ENCODE measurements at places on chromosomes 6 and 20.

- DNase-seq = no peak
Measured at GRCh38 chr6:167906899-167907298, 80.2 kb downstream of the AFDN start.

GRCh38 chr20:24684421-24684871, 215.0 kb downstream of the SYNDIG1 start:
- no peak for DNase-seq

DNA sequence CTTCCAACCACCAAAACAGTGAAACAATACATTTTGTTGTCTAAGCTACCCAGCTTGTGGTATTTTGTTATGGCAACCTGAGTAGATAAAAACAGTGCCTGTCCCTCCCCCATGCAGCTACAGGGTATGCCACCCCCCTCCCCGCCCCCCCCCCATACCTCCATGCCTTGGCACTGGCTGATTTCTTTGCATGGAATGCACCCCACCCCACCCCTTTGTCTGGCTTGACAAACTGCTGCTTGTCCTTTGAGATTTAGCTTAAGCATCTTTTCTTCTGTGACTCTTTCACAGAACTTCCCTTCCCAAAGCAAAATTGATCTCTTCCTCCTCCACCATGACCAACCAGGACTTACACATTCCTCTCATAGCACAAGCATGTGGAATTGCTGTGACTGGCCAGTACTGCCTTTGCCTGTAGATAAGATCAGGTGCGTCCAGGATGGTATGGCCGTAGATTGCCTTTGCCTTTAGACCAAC, 64.6 kb upstream of the ADGRF1 start:
- DNase-seq = no peak

GRCh38 chr20:45934046-45934585, 367 bp upstream of the PCIF1 start:
- DNase-seq = peak; percentile 35

DNA sequence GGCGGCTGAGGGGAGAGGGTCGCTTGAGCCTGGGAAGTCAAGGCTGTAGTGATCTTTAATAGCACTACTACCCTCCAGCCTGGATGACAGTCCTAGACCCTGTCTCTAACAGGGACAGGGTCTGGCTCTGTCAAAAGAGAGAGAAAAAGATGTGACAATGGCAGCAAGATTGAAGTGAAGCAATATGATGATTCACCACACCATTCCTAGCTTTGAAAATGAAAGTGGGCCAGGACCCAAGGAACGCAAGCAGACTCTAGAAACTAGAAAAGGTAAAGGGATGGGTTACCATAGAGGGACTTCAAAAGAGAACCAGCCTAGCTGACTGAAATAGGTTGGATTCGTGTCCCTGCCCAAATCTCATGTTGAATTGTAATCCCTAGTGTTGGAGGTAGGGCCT, 426.9 kb downstream of the HTR1B start:
- no peak for DNase-seq

- no peak for DNase-seq
Measured at GRCh38 chr6:152055517-152055916, 248.0 kb downstream of the ESR1 start.

GRCh38 chr20:11790046-11790445, 127.6 kb upstream of the BTBD3 start:
- no peak for DNase-seq

- DNase-seq = no peak
Measured at GRCh38 chr6:30213667-30213956, 406 bp upstream of the TRIM26 start.

- no peak for DNase-seq
Measured at GRCh38 chr20:58402827-58403226, 13.8 kb downstream of the VAPB start.

GRCh38 chr6:56772737-56773184, 130.1 kb upstream of the DST start:
- peak; percentile 88 for DNase-seq

- DNase-seq = peak; percentile 64
Measured at GRCh38 chr6:169092375-169092774, 161.3 kb downstream of the THBS2 start.

- DNase-seq = no peak
Measured at GRCh38 chr6:168272415-168273325, 46.9 kb downstream of the DACT2 start.

- DNase-seq = no peak
Measured at GRCh38 chr6:123733180-123733579, 70.5 kb upstream of the NKAIN2 start.

GRCh38 chr6:4055420-4056041, 23.4 kb downstream of the FAM217A start:
- peak; percentile 89 for DNase-seq

DNA sequence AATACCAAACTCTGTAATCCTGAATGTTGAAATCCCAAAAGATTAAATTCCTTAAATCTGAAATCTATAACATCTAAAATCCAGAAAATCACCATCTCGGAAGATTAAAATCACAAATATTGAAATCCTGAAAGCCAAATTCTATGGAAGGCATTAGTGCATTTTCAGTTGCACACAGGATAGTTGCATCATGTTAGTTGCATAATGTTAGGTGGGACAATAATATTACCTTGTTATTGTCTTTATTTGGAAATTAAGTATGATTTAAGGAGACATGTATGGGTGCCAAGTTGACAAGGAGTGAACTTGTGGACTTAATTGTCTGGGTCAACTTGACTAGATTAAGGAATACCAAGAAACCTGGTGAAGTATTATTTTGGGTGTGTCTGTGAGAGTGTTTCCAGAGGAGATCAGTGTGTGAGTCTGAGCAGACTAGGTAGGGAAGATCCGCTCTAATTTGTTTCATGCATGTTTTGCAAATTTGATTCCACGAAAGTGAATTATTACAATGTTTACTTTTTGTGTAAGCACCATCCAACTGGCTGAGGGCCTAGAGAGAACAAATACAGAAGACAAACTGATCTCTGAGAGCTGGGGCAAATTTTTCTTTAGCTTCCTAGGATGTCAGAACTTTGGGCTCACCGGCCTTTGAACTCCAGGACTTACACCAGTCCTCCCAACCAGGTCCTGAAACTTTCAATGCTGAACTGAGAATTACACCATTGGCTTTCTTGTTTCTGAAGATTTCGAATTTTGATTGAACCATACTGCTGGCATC, 545.1 kb upstream of the IRAK1BP1 start:
- DNase-seq = no peak

DNA sequence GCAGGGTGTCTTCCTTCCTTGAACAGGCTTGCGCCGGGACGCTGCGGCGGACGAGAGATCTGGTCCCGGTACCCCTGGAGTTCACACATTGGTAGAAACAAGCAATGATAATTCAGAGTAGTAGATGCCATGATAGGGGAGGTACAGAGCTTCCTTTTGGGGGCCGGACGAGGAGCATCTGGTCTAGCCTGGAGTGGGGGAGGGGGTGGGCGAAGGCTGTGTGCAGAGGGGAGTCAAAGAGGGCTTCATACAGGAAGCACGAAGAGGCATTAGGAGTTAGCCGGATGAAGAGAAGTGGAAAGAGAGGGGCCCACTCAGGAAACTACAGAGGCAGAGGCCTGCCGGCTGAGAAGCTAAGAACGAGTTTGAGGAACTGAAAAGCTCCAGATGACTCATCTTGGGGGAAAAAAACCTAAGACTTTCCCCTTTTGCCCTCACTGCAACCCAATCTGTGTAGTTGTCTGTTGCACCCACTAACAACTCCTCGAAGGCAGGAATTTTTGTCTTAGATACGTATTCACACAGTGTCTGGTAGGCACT, 611 bp downstream of the CNPY3 start:
- peak; percentile 83 for DNase-seq

DNA sequence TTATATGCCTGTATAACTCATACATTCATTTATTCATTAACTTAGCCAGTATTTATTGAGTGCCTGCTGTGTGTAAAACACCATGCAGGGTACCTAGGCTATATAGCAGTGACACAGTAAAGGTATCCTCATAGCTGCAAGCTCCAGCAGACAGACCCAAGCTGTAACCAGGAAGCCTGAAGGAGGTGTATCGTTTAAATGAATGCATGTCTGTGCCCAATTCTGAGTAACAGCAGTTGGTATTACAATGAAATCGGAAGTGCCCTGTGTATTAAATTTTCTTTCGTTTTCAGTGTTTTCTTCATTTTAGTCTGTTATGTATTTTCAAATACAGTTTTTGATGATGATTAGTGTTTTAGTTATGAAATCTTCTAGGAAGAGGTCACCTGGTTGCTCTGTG, 485.8 kb upstream of the SOX4 start:
- DNase-seq = no peak

DNA sequence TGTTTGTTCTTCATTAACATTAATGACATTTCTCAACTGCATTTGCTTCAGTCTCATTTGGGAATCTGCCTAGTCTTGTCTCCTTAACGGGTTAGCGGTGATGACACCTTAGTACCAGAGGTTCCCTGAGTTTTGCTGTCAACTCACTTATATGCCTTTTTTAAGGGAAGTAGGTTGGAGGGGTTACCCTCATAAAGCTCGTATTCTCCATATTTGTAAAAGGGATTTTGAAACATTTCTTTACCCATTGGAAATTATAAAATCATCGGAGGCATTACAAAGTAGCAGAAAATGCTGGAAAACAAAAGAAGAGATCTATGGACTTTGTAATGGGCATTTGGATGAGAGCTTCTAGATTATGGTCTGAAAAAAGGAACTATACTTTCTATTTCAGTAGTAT, 88.7 kb upstream of the PRDM1 start:
- DNase-seq = no peak

- peak; percentile 76 for DNase-seq
Measured at GRCh38 chr6:11702500-11703130, 76.0 kb downstream of the ADTRP start.

DNA sequence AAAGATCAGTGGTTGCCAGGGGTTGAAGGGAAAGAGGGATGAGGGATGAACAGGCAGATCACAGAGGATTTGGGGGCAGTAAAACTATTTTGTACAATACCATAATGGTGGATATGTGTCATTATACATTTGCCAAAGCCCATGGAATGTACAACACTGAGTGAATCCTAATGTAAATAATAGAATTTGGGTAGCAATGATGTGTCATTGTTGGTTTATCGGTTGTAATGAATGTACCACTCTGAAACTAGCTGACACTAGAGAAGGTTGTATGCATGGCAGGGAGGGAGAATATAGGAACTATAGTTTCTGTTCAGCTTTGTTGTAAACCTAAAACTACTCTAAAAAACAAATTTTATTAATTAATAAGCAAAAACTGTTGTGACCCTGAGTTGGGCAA, 17.8 kb upstream of the ASF1A start:
- DNase-seq = peak; percentile 39

GRCh38 chr20:59971428-59971827, 13.2 kb downstream of the CDH26 start:
- no peak for DNase-seq

- DNase-seq = no peak
Measured at GRCh38 chr6:123769431-123769830, 34.2 kb upstream of the NKAIN2 start.

DNA sequence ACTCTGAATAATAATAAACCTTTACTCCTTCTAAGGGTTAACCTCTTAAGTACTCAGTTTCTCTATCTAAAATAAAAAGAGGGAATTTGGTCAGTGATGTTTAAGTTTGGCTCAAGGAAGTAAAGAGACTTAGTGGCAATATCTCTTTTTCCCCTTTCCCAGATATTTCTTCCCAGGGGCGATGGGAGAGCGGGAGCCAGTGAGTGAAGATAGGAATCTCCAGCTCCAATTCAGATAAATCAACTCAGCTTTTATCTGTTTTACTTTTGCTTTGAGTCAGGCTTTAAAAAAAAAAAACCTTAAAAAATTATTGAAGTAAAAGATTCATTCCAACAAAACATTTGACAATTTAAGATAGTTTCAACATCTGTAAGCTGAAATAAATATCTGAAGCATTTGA, 45.4 kb upstream of the SNRPB2 start:
- no peak for DNase-seq
